ENCODE measurements at places on chromosomes 7 and 10. TPM values are rescaled to one million over a fixed set of nuclear protein-coding genes. Genes with fewer than 3 reads are reported as not detected.
A peak's percentile ranks its signal among the peaks of the same experiment; 100 is the strongest.

GRCh38 chr7:31778296-31778695 lies 91.3 kb downstream of the PPP1R17 start:
- no peak for DNase-seq

DNA sequence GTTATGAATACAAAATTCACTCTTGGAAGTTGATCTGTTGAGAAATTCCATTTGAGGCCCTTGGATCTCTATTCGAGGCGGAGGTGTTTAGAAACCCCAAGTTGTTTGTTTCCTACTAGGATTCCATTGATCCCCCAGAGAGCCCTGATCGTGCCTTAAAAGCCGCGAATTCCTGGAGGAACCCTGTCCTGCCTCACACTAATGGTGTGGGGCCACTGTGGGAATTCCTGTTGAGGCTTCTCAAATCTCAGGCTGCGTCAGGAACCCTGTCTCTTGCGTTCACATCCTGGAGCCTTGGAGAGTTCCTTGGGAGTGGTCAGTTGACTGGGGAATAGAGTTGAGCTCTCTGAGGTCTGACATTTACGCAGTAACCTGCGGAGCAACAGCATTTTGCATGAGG lies 1.2 kb downstream of the CFAP69 start:
- DNase-seq, result no peak

- no peak for DNase-seq
Measured at GRCh38 chr10:61076572-61077114, 132.7 kb upstream of the RHOBTB1 start.

DNA sequence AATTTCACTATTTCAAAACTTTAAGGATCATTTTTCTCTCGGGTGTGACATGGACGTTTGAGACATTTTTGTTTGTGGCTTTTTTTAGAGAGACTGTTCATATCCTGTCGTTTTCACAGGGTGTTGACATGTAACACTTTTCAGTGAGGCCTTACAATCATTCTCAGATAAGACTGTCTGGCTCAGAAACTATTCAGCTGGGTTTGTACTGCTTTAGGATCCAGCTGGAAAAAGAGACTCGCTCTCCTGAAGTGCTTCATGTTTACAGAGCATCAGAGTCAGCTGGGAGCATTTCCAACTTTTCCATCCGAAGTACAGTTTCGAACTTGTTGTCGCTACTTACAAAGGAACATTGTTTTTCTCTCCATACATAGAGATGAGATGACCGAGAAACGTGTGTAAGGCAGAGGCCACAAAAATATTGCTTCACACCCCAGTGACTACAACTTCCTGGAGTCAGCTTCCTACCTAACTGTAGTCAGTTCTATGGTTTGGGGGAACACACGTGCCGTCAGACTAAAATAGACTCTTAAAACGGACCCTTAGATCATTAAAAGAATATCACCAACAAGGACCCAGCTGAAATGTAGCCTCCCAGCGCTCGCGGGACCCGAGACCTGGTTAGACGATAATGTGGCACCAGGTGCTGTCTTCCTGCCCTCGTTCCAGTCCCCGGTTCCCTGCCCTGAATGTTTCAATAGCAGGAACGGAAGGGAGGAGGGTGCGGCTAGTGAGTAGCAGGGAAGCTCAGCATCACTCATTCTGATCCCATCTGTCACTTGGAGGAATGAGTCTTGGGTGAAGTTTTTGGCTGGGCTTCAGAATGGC lies 78.0 kb downstream of the MKI67 start:
- DNase-seq, result peak; percentile 23

Gene ZNF746
- 17.3 TPM for total RNA-seq

Gene IFIT2
- total RNA-seq, result 7.9 TPM

Gene GNAT3
- not detected for total RNA-seq

Gene SPOCK2
- total RNA-seq, result 3.9 TPM

- peak; percentile 27 for DNase-seq
Measured at GRCh38 chr7:29748286-29749099, 57.8 kb upstream of the WIPF3 start.

Gene SH2B2
- total RNA-seq, result 5.5 TPM

DNA sequence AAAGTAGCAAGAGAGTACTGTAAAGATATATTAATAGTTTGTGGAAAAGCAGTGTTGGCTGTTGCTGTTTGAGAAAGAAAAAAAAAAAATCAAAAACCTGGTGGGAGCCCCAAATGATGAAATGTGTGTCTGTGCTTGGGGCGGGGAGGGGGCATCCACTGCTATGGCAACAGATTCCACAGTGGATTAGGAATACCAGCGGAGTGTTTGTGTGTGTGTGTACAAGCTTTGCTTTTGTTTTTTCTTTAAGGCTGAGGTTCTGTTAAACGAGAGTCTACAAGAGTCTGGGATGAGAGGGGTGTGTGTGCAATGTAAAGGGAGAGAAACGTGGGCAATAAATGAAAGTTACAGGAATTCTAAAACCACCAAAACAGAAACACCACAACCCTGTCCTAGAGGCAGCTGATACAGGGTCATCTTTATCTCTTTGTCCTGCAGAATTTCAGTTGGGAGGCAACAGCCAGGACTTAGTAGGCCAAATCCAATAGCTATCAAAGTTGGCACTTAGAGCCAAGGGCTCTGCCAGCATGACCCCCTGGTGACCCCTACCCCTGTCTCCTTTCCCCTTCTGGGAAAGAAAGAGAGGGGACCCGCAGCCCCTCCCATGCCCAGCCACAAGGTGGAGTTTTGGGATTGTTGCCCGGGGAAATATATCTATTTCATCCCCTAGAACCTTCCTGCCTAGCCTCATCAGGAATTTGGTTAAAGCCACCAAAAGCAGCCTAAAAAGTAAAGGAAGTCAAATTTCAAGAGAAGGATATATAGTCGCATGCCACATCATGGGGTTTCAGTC lies 85.4 kb downstream of the OSBPL3 start:
- no peak for DNase-seq

DNA sequence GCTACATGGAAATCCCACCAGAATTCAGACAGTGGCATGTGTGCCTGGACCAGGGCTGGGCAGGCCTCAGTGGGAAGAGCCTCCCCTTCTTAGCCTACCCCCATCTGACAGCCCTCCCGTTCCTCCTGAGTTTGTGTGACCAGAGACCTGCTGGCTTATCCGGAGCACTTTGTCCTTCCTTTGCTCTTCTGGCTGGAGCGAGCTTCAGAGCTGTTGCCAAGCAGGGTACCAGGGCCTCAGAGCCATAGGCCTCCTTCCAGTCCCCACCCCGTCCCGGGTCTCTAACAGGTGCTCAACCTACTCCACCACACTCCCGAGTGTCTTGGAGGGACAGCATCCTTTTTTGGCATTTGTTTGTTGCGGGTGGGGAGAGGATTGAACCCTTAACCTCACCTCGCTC lies 26.5 kb upstream of the TRIM8 start:
- no peak for DNase-seq

Data from glomerular endothelial cell (primary cell).